ENCODE measurements at places on chromosomes 2 and 18.

- DNase-seq: no peak
Observed at GRCh38 chr2:42843611-42844010, 51.2 kb upstream of the HAAO start.

DNA sequence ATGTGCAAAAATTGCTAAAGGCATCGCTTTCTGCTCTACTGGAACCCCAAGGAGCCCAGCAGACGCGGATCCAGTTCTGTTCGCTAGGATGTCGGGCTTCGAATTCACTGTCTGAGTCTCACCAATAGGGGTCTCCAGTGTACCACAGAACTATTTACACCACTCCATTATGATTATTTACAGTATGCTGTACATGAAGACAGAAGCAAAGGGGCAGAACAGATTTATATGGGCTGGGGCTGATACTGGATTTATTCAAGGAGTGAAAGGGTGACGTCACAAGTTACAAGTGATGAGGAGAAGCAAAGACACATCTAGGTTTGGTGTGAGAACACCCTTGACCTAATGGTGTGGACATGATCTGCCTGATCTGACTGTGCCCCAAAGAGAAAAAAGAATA is 185.3 kb upstream of the ATP5MC3 start:
- DNase-seq: peak; percentile 70

- DNase-seq: no peak
Observed at GRCh38 chr2:191637182-191638078, 40.5 kb upstream of the NABP1 start.

GRCh38 chr2:126392889-126393288 is 263.1 kb upstream of the GYPC start:
- DNase-seq: no peak

- no peak for DNase-seq
Observed at GRCh38 chr2:154709215-154709614, 10.7 kb downstream of the KCNJ3 start.

DNA sequence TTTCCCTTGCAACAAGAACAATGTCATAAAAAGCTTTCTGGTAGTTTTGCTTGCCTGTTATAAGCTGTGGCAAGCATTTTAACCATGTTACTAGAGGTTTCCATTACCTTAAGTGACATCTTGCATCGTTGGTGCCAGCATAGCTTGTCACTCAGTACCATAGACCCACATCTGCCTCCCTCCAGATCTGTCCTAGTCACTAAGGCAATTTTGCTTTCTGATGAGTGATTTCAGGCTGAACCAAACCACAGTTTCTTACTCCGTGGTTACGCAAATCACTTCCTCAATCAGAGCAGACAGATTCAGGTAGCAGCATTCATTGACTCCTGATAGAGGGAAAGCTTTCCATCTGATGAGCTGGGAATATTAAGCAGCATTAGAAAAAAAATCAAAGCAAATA is 1057.5 kb upstream of the FAM98A start:
- DNase-seq: no peak

DNA sequence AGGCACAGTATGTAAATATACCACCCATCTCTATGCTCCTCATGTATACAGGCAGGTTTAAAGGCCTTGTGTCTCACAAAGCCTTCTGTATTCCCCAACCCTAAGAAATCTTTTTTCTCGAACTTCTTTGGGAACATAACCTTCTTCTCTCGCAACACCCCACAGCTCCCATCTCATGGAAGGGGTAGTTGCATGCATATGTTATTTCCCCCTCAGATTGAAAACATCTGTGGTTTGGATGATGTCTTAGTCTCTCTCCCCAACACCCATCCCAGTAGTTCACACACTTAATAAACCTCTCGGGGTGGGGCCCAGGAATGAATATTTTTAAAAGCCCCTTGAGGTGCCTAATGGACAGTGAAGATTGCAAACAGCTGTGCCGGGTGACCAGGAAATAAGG is 21.0 kb upstream of the HDAC4 start:
- no peak for DNase-seq

DNA sequence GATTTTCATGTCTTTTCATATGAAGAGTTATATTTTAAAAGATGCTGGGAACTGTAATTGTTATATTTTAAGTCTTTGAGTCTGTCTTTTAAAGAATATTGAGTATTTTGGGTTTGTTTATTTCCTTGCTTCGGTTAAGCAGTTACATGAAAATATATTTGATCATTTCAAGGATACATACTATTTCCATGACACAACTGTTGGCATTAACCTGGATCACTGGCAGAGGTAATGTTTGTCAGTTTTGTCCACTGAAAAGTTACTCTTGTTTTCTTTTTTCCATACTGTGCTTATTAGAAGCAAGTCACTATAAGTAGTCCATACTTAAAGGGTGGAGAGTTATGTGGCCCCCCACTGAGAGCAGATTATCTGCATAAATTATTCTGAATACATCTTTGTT is 1142.0 kb upstream of the TMEFF2 start:
- no peak for DNase-seq

- DNase-seq: peak; percentile 74
Observed at GRCh38 chr2:242075696-242076095, 206.2 kb downstream of the RTP5 start.
